T-helper 9 cell (primary cell): ENCODE measurements at places on chromosomes 3 and 15.

- DNase-seq, result no peak
Measured at GRCh38 chr3:120326784-120327183, 22.4 kb downstream of the LRRC58 start.

DNA sequence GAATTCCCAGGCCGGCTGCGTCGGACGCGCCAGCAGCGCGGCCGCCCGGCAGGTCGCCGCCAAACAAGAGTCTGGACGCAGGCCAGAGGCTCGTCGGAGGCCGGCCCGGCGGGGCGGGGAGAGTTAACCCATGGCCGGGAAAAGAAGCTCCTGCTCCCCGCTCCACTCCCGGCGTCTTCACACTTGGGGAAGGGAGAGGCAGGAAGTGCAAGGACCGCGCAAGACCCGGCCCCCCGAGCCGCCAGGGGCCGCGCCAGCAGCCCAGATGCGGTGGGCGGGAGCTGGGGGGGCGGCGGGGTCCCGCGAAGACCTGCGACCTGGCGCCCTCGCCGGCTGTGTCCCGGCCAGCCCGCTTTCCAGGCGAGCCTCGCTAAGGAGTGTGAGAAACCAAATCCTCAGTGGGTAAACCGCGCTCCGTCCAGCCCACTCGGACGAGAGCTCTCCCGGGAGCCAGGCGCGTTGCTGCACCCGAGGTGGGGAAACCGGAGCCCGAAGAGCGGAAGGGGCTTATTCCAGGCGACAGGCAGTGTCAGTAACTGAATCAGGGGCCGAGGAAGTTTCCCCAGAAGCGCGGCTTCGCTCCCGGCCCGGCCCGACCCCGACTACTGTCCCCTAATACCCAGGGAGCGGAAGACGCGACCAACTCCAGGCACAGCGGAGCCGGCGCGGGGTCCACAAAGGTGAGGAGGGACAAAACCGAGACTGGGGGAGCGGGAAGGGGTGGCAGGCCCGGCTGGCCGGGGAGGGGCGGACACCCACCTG is 721 bp downstream of the ADAMTS7 start:
- no peak for DNase-seq

DNA sequence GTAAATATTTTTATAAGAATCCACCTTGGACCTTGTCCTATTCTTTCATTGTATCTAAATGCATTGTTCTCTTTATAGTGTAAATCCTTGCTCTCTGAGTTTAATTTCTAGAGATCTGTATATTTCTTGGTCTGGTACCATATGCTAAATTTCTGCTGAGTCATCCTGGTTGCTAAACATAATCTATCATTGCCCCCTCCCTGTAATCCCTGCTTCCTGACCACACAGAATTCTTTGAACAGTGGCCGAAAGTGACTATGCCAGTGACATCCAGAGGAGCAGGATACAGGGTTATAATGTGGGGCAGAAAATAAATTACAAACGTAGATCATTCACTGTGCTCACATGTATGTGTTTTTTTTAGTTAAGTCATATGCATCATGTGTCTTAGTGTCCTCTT is 143.1 kb downstream of the DIPK2A start:
- DNase-seq, result no peak

DNA sequence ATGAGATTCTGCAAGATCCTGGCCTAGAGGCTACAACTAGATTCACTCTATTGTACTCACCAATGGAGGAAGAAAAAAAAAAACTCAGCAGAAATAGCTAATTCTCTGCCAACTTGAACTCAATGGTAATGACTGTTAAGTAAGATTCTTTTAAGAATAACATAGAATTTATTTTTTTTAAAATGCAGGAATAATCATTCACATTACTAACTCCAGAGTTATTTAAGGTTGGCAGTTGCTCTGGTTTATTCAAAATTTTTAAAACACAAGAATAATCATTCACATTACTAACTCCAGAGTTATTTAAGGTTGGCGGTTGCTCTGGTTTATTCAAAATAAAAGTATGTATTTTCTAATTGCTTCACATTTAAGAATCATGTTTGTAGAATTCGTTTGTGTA is 1071.9 kb downstream of the IGSF11 start:
- DNase-seq, result no peak

DNA sequence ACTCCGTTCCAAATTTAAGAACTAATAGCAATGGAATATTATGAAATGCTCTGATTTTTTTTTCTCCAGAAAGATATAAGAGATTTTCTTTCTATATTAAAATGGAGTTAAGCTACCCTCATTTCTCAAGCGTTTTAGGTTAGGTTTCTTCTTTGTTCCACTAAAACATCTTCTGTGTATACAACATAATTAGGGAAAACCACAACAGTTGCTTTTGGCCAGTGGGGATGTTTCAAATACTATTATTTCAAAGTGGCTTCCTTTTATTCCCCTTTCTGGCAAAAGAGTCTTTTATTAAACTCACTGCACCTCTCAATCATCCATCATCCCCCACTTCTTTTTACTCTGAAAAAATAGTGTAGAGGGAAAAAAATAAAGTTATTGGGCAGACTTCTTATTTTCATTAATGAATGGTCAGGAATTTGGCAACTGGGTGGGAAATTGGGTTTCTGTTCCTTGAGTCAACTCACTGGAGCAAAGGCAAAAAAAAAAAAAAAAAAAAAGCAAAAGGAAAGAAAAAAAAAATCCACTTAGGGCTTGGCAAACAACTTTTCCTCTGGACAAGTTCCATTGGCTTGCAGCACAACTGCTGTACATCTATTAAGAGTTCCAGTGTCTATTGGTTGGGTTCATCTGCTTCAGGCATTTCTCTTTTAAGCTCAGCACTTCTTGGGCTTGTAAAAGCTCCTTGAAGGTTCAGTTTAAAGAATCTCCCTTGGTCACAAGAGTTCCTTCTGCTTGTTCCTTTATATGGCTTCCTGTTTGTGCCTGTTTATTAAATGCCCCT is 963.4 kb downstream of the ROBO1 start:
- no peak for DNase-seq

GRCh38 chr3:181899702-181900101 is 188.0 kb downstream of the SOX2 start:
- DNase-seq, result no peak

DNA sequence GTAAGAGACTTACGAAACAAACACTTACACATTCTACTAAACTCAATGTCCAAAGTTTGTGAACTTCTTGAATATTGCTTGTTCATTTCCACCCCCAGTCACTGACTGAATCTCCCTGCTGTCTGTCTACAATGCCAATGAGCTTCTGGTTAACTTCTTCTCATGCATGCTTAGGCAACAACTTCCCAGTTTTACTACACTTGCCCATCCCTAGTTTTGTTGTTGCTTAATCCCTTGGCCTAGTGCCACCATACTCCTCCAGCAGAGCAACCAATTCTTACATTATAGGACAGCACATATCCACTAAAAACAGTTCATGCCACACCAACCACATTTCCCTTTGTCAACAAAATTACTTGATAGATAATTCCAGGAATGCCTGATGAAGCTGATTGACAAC is 40.9 kb upstream of the CCR2 start:
- no peak for DNase-seq

- DNase-seq, result no peak
Measured at GRCh38 chr3:128155616-128156360, 2.5 kb downstream of the EEFSEC start.

DNA sequence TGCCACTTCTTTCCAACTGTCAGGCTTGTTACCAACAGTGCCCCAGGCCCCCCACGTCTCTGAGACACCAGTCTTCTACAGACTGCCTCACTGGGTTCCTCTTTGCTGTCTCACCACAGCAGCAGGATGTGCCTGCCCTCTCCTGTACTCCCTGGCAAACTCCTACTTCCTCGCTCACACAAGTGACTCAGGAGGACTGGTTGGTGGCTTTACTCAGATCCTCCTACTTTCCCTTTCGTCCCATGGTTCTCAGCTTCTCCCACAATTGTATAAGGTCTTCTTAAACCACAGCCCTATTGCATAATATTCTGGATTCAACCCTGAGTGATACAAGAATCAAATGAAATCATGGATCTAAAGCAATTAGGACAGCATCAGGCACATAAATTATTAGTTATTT is 246.6 kb upstream of the PROK2 start:
- DNase-seq, result no peak

DNA sequence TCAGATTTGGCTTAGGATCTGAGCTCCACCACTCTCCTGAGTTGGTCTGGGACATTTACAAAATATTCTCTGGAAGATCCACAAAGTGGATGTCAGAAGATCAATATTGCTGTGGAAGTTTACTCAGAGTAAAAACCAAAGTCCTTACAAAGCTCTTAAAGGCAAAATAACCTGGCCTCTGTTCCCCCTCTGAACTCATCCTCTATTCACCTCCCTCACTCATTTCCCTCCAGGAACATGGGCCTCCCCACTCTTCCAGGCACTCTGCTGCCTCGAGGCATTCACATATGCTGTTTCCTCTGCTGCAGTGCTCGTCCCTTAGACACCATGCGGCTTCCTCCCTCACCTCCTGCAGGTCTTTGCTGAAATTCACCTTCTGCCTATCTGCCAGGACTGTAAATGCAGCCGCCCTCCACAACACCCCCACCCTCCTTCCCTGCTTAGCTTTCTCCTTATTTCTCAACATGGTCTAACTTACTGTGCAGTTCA is 19.1 kb upstream of the CCDC174 start:
- DNase-seq, result no peak

GRCh38 chr3:25856902-25857518 is 67.1 kb downstream of the OXSM start:
- DNase-seq, result no peak

DNA sequence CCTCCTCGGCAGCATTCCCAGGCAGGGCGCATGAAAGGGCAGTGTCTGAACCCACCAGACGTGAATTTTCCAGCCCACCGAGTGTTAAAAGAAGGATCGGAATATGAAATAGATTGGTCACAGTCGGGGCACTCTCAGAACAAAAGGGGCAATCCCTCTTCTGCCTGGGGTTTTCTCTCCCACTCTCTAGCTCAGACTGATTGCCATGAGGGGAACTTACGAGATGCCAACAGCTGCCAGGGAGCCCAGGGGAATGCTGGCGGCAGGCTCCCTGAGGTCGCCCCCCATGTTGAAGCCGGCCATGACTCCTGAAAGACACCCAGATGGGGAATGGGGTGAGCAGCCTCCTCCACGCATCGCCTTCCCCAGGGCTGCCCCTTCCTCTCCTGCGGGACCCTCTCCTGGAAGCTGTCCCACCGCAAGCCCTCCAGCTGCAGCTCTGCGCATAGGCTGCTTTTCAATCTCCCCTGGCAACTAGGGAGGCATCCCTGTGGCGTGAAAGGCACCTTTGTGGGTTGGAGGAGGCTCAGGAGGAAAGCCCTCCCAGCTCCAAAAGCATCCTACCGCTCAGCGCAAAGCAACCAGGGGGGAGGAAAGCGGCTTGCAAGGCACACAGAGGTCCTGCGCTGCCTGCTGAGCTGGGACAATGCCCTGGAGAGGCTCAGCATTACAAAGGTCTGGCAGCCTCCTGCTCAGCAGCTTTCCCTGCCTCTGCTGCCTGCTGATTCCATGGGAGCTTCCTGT is 64.8 kb upstream of the HEG1 start:
- no peak for DNase-seq

GRCh38 chr15:70093070-70093469 is 4.6 kb downstream of the TLE3 start:
- no peak for DNase-seq

GRCh38 chr3:15630646-15631350 is 29.3 kb downstream of the BTD start:
- DNase-seq, result no peak
